GOT3 (cell line): ENCODE measurements at places on chromosomes 11 and 22.

- no peak for DNase-seq
Observed at GRCh38 chr11:86117712-86118063, 48.8 kb upstream of the PICALM start.

DNA sequence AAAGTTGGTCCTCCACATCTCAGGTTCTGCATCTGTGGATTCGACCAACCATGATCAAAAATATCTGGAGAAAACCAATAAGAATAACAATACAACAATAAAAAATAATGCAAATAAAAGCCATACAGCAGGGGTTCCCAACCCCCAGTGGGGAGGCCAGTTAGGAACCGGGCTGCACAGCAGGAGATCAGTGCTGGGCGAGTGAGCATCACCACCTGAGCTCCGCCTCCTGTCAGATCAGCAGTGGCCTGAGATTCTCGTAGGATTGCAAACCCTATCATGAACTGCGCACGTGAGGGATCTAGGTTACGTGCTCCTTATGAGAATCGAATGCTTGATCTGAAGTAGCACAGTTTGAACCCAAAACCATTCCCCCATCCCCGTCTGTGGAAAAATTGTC, 25.4 kb upstream of the MYO18B start:
- DNase-seq = no peak

- no peak for DNase-seq
Observed at GRCh38 chr22:21726650-21727049, 8.9 kb downstream of the YPEL1 start.

- DNase-seq = no peak
Observed at GRCh38 chr11:86977441-86978050, 22.4 kb upstream of the FZD4 start.

DNA sequence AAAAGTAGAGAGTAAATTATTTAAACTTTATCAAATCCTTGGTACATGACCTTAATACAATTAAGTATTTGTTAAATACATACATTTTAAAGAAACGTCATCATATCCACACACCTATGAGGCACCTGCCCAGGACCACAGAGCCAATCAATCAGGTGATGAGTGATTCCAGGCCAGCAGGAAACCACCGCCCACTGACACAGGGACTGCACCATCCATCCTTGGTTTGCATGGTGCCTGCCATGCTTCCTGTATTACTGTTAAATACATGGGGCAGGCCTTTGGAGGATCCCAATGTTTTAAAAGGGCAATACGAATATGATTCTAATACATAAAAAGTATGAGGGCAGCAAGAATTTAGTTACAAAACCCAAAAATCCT, 7.0 kb upstream of the TBC1D10A start:
- DNase-seq = no peak

DNA sequence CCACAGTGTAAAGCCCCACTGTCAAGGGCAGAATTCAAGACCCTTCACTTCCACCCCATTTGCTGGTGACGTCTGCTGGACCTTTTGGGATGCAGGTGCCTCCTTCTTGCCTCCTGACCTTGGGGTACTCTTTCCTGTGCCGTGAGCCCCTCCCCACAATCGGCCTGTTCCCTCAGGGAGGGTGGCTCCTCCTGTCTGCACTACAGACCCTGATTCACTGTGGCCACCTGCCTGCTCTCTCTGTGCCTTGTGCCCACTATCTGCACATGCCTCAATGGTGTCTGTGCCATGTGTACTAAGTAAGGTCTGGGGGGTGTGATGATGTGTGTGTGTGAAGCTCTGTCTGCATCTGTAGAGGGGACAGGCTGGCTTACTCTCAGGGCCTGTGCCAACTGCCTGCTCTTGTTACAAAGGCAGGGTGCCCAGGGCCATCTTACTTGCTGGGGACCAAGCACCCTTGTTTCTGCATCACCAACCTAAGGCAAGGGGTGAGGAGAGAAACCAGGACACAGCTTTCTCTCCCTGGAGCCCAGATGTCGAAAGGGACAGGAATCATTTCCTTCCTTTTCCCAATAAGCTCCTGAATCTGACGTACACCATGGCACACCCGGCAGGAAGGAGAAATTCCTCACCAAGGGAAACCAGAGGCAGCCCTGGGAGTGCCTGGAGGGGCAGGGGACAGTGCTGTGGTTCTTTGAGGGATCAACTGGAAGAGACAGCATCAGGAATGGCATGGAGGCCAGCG, 3.7 kb downstream of the PPM1F start:
- no peak for DNase-seq

DNA sequence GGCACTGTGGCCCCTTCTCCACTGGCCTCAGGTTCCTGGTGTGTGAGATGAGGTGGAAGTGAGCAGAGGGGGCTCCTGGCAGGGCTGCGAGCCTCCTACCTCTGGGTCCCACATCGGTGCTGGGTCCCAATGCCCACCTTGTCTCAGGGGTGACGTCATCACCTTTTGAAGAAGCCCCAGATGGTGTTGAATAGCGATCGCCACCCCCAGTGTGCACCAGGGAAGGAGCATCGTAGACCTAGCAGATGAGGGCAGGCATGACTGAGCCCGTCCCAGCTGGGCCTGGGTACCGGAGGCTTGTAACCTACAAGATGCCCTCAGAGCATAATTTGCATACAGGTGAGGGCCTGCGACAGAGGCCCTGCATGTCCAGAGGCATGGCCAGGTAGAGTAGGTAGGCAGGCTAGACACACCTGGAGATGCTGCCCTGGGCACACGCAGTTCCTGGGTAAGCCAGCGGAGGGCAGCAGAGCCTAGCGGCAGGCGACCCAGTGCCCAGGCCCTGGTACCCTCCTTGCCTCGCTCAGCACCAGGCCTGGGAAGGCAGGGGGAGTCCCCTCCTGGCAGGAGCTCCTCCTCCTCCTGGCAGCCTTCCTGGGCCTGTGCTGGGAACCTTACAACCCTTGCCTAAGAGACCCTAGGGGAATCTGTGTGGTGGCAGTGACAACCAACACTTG, 52.5 kb downstream of the TPCN2 start:
- peak; percentile 17 for DNase-seq

- no peak for DNase-seq
Observed at GRCh38 chr11:112972399-112973145, 11.4 kb downstream of the NCAM1 start.
